ENCODE measurements at places on chromosomes 7 and 10.

DNA sequence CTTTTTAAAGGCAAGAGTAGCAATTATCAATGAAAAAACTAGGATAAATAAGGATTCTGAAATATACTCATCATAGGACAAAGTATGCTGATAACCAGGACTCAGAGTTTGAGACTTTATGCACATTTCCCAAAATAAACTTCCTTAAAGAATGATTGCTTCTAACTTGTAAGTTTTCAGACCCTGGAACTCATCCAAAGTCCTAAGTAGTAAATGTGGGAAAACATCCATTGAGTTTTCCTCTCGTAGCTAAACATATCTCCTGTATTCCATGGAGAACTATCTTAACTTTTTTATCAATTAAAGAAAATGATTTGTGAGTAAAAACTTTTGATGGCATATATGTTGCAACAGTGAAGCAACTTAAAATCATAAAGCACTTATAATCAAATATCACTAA is 285.2 kb upstream of the KLF6 start:
- DNase-seq: no peak

DNA sequence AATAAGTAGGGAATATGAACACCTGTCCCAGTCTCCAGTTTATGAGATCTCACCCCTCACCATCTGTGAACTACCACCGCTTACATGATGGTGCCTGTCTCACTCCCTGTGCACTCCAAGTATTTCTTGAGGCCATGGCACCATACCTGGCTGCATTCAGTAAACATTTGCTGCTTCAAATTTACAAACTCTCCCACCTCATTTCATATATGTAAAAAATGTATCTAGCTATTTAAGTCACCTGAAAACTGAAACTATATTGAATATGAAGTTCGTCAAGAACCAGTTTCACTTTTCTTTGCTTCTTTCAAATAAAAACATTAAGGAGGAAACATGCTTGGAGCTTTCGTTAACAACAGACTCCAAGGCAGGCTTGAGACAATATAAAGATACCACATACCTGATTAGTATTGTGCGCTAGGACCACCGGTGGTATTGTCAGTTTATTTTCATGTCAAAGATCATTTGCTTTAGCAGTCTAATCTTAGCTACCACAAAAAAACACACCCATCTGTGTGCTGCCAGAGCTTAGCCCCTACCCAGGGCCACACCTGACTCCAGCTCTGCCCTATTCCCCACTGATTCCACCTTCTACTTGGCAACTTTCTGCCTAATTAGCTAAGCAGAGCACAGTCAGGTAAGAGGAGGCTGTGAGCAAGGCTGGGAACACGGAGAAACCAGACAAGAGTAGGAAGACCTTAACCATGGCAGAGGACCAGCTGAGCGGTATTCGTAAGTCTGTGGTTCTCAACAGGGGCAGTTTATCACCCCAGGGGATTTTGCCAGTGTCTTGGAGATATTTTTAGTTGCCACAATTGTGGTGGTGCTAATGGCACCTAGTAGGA is 92.0 kb downstream of the ZFAND4 start:
- DNase-seq: no peak

- DNase-seq: no peak
Measured at GRCh38 chr10:70188768-70189167, 18.5 kb upstream of the SAR1A start.

DNA sequence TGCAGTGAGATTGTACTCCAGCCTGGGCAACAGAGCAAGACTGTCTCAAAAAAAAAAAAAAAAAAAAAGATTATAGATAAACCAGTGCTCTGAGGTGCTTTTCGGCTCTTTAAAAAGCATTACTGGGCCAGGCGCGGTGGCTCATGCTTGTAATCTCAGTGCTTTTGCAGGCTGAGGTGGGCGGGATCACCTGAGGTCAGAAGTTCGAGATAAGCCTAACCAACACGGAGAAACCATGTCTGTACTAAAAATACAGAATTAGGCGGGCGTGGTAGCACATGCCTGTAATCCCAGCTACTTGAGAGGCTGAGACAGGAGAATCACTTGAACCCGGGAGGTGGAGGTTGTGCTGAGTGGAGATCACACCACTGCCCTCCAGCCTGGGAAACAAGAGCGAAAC is 6.6 kb upstream of the HNRNPF start:
- DNase-seq: no peak

- DNase-seq: peak; percentile 36
Measured at GRCh38 chr7:100942045-100942774, 7.1 kb upstream of the MUC3A start.

DNA sequence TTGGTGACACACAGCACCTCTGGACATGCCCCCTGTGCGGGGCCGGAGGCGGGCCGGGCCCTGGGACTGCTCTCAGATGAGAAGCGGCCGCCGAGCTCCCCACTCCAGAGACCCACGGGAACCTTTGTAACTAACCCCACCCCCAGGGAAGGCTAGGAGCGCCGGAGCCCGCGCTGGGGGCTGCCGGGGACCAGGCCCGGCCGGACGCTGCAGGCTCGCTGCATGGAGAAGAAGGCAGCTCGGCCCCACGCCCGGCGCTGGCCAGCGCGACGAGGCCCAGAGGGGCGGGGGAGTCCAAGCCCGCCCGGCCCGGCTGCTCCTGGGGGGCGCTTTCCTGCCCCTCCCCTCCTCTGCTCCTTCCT is 36.5 kb downstream of the AGAP3 start:
- DNase-seq: no peak

GRCh38 chr10:133390597-133391248 is 3.2 kb upstream of the MTG1 start:
- DNase-seq: no peak

GRCh38 chr10:51786684-51787035 is 87.3 kb upstream of the CSTF2T start:
- no peak for DNase-seq

GRCh38 chr10:80185578-80186299 is 19.6 kb downstream of the ANXA11 start:
- DNase-seq: no peak

DNA sequence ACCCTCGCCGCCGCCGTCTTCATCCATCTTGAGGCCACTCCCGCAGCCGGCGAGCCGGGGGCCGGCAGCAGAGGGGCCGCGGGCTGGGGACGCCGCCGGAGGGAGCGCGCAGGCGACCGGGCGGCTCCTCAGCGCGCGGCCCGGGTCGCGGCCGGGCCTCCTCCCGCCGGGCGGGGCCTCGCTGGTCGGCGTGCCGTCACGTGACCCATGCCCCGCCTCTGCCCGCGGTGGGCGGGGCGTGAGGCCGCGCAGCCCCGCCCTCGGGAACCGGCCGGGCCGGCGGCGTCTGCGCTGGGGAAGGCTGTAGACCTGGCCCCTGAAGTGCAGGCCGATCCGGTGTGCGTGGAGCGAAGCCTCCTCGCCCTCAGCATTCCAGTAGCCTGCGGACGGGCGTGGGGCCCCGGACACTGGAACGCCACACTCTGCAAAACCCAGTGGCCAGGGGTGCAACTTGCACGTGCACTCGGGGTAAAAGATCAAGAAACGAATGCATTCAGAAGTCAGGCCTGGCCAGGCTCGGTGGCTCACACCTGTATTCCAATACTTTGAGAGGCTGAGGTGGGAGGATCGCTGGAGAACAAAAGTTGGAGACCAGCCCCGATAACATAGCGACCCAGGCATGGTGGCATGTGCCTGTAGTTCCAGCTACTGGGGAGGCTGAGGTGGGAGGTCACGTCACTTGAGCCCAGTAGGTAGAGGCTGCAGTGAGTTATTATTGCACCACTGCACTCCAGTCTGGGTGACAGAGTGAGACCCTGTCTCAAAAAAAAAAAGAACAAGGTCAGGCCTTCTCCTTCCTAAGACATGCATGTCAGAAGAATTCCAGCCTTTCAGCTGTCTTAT is at the start of gene CYTH3:
Gene CYTH3, minus strand, starts transcription at position 144 of the 843 bp plus-strand sequence. Its CDS starts 117 bp downstream, at position 27.
- peak; percentile 85 for DNase-seq

DNA sequence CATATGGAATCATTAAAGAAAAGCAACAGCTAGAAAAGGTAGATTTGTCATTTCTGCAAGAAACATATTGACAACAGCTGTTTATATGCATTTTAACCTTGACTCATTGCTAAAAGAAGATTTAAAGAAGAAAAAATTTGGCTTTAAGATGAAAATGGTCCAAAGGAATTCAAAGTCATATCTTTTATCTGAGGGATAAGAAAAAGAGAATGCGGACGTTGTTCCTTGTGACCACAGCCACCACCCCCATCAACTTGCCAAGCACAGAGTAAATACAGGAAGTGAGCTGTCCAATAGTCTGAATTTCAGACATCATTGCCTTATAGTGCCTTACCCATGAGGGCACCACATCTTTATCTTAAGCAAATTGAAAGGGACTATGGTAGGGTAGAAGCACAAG is 7.3 kb upstream of the CRPPA start:
- peak; percentile 14 for DNase-seq

- DNase-seq: peak; percentile 35
Measured at GRCh38 chr7:26663874-26664273, 200.5 kb downstream of the SKAP2 start.

DNA sequence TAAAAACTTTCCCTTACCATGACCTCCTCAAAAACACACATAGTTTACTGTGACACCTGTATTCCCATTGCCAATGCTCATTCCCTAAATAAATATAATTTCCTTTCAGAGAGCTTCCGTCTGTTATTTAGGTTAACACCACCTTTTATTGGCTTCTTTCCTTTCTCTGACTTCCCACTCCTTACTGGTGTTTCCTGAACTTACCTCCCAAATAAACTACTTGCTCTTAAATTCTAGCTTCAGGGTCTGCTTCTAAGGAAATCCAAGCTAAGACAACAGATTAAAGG is 67.4 kb upstream of the ZNF746 start:
- DNase-seq: no peak

GRCh38 chr7:143512488-143513340 is 35.0 kb downstream of the TAS2R41 start:
- DNase-seq: peak; percentile 79

GRCh38 chr7:1611708-1612241 is 41.9 kb upstream of the PSMG3 start:
- peak; percentile 6 for DNase-seq

GRCh38 chr10:44947371-44948152 is 12.0 kb upstream of the RASSF4 start:
- DNase-seq: peak; percentile 45

GRCh38 chr7:149449897-149450296 is 11.0 kb downstream of the ZNF777 start:
- no peak for DNase-seq

DNA sequence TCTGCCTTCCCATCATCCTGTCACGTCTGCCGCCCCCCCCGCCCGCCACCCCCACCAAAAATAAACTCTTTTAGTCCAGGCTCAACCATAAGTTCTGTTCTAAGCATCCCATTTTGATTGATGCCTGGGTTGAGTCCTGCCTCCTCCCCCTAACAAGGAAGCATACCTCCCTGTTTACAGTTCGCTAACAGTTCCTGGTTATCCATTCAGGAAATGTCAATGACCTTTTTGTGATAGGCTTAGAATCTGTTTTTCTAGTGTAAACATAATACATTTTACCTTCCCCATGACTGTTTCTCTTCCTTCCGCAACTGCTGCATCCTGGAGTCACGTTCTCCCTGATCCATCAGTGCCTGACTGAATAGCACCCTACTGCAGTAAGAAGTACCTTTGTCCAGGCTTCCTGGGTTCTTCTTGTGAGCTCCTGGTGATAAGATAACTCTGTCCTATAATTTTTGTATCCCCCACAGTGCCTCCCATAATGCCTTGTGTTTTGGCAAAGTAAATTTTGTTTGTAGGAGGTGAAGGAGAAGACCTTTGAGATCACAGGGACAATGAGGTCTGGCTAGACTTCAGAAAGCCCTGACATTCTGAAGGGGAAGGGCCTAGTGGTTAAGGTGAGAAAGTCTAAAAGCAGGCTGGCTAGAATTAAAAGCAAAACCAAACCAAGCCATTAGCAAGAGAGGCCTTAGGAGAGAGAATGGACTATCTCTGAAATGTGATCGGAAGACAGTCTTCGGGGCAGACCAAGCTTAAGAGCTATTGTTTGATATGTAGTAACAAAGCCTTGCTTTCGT is 7.3 kb downstream of the AGFG2 start:
- DNase-seq: no peak

- DNase-seq: peak; percentile 14
Measured at GRCh38 chr10:55330486-55330885, 529.5 kb upstream of the PCDH15 start.

- no peak for DNase-seq
Measured at GRCh38 chr7:24197852-24198251, 86.1 kb upstream of the NPY start.

- DNase-seq: no peak
Measured at GRCh38 chr10:109701633-109702215, 221.6 kb downstream of the XPNPEP1 start.
